ENCODE measurements at places on chromosomes 12 and 14.
A peak's percentile ranks its signal among the peaks of the same experiment; 100 is the strongest.

DNA sequence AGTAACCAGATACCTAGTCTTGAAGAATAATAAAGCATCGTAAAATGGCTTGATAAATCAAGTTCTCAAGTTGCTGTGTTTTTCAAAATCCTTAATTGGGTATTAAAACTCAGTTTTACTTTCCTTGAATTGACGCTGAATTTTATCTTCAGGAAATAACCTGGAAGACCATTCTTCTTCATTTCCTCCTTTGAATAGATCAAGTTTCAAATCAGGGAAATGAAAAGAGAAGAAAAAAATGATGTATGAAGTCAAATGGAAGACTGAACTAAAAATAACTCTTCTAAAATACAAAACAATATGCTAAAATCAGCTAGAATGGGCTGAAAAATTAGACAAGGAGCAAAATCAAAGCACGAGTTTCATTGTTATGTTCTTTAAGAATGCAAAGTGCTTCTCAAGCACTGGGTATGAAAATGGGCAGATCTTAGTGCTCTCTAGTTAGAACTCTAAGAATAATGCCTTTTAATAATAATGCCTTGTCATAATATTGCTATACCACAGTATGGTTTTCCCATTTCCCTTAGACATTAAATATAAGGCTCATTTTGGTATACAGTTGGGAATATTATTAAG is 54.6 kb upstream of the CLEC14A start:
- DNase-seq, result no peak

DNA sequence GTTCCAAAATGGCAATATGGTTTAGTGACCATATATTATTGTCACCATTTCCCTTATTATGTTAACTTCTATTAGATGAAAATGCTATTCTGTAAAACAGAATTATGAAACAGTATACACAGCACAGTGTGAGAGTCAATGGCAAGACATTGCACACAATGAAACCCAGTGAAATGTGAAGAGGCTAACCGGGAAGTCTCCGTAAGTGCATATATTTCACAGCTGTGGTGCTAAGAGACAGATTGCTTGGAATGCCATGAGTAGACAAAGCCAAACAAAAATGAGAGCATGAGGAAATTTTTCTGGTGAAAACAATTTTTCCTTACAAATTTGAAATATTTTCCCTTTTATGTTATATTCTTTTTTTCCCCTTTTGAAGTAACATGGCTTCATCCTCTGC is 49.4 kb downstream of the DYRK2 start:
- no peak for DNase-seq

GRCh38 chr14:26887847-26888246 is 290.0 kb upstream of the NOVA1 start:
- DNase-seq, result no peak

- no peak for DNase-seq
These were observed 62.2 kb upstream of the OR4E1 start for GRCh38 chr14:21735639-21736307.

DNA sequence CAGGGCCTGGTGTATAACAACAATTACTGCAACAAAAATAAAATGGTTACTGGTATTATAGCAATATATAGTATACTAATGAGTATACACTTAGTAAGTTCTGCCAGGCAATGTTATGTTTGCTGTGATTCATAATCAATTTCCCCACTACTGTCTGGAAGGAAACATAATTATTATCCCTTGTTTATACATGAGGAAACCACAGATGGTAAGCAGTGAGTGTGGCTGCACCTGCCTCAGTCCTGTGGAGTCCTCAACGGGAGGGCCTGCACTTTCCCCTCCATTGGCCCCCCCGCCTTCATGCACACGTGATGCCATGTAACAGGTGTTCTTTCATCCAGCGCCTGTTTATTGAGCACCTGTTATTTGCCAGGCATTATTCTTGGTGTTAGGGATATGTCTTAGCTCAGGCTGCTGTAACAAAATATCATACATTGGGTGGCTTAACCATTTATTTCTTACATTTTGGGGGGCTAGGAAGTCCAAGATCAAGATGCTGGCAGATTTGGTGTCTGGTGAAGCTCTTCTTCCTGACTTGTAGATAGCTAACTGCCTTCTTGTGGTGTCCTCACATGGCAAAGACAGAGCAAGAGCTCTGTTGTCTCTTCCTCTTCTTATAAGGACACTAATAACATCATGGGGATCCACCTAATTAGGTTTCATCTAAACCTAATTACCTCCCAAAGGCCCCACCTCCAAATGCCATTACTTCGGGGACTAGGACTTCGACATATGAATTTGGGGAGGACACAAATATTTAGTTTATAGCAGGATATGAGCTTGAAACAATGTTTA is 59.5 kb upstream of the CHGA start:
- no peak for DNase-seq

GRCh38 chr12:1696800-1697199 is 5.9 kb downstream of the ADIPOR2 start:
- DNase-seq, result no peak

DNA sequence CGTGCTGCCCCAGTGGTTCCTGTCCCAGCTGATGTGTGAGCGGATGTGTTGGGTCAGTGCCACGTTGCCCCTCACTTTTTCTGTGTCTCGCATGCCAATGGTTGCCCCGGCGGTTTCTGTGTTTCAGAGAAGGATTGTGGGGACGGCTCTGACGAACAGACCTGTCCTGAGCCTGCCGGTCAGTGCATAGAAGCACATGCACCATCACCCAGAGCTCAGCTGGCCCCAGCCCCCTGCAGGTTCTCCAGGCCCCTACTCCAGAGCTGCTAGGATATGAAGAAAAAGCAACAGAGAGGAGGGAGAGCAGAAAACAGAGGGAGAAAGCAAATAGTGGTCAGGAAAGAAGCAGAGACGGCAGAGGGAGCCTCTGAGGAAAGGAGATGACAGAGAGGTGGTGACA is 20.6 kb upstream of the LRP1-AS start:
- DNase-seq, result no peak

- DNase-seq, result no peak
These were observed 118.6 kb downstream of the TRMT5 start for GRCh38 chr14:60862283-60862682.

GRCh38 chr12:4289998-4290790 is 16.6 kb downstream of the CCND2 start:
- DNase-seq, result no peak

GRCh38 chr12:19186722-19187661 is 57.5 kb downstream of the PLEKHA5 start:
- no peak for DNase-seq

DNA sequence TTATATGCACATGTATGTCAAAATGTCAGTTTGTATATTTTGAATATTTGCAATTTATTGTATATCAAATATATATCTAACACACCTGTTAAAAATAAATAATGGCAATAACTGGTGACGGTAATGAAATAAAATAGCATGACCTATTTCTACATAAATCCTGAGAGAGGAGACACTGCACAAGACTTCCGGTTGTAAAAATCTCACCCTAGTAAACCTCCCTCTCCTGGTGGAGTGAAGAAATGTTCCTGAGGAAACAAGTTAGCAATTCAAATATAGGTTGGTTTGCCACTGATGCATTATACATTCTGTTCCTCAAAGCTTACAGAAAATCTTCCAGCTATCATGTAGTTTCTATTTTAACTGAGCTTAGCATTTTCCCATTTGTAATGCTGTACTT is 166.1 kb upstream of the SYT10 start:
- no peak for DNase-seq

DNA sequence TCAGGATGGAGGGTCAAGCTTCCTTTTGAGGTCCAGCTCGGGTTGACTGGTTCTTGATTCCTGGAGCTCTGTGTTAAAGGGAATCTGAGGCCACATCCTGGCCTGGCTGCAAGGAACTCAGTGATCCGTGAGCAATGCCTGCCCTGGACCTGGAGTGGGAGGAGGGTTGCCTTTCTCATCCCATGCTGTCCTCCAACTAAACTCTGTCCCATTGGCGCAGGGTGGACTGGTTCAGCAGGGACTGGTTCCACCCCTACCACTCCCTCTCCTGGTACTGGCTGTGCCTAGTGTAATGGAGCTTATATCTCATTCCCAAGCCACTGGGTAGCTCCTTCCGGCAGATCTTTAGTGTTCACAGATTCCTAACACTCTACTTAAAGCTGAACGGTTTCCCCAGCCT is 3.9 kb upstream of the CMKLR1 start:
- DNase-seq, result no peak

DNA sequence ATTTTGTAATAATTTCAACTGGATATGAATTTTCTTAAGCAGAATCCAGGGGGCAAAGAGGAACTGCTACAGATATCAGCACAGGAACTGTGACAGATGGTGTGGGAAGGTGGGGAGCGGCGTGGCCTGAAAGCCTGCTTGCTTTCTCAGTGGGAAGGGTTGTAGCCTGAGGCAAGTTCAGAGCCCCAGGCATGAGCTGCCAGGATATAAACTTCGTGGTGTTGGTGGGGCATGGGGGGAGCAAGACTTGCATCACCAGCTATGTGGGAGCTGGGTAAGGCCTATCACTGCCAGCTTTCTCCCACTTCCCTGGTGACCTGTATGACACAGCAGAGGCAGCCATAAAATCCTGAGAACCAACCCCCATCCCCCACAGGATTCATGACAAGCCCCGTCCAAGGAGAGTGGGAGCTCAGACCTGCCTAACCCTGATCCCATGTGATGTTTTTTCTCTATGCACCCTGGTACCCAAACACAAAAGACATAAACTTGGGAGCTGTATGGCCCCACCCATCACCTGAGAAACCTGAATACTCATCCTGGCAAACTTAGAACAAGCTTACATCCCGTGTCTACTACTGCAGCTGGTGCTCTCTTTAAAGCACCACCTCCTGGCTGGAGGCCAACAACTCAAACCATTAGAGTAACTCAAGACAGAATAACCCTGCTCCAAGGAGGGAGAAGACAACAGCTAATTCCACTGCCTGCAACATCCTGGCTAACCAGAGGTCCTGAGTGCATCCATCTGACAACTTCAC is 16.5 kb downstream of the CLEC1A start:
- DNase-seq, result no peak

GRCh38 chr14:86012461-86012860 is 482.5 kb downstream of the FLRT2 start:
- DNase-seq, result no peak

GRCh38 chr12:28034271-28034670 is 61.7 kb upstream of the PTHLH start:
- no peak for DNase-seq

DNA sequence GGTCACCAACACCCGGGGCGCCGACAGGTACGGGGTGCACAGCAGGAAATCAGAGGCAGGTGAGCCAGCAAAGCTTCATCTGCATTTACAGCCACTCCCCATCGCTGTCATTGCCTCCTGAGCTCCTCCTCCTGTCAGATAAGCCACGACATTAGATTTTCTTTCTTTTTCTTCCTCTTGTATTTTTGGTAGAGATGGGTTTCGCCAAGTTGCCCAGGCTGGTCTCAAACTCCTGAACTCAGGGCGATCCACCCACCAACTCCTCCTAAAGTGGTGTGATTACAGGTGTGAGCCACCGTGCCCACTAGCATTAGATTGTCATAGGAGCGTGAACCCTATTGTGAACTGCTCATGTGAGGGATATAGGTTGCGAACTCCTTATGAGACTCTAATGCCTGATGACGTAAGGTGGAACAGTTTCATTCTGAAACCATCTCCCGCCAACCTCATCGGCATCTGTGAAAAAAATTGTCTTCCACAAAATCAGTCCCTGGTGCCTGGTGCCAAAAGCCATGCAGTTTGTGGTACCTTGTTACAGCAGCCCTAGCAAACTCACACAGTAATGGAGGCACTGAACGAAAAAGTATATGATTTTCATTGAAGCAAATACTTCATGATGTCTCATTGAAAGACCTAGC is 1.5 kb downstream of the STYK1 start:
- no peak for DNase-seq

GRCh38 chr12:50916292-50916691 is 36.1 kb upstream of the HIGD1C start:
- no peak for DNase-seq

- no peak for DNase-seq
These were observed 1441.9 kb upstream of the FLRT2 start for GRCh38 chr14:84087986-84088531.

DNA sequence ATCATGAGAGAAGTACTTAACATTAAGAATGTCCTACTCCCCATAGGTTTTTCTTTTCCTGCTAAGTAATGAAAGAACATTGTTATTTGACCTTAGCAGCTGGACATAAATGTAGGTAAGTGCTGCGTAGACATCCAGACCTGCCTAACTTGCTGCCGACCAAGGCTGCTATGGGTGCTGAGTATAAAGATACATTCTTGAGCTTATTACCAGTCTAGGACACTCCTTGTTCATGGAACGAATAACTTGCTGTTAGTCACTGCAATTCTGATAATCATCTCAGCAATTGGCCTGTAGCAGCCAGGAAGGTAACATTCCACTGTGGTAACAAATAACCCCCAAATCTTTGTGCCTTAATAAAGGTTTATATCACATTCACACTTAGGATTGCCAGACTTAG is 478.1 kb downstream of the VRK1 start:
- DNase-seq, result no peak

GRCh38 chr12:57242691-57243454 is 8.1 kb downstream of the STAC3 start:
- peak; percentile 63 for DNase-seq

DNA sequence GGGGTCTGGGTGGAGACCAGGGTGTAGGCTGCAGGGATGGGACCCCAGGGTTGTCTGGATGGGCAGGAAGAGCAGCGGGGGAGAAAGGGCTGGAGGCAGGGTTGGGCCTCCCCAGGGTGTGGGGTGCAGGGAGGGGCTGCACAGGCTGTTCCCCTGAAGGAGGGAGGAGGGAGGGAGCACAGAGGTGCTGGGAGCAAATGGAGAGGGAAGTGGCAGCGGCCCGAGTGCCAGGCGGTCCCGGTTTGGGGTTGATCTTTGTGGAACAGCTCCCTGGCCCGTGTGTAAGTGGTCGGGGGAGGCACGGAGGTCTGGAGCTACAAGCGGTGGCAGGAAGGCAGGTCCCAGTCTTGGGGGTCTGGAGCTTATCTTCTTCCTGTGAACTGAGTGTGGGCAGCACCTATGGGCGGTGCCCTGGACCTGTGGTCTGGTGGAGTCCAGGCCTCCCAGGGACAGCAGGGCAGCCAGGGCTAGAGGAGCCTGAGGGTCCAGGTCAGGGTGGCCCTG is 391.6 kb downstream of the TMEM121 start:
- DNase-seq, result no peak

DNA sequence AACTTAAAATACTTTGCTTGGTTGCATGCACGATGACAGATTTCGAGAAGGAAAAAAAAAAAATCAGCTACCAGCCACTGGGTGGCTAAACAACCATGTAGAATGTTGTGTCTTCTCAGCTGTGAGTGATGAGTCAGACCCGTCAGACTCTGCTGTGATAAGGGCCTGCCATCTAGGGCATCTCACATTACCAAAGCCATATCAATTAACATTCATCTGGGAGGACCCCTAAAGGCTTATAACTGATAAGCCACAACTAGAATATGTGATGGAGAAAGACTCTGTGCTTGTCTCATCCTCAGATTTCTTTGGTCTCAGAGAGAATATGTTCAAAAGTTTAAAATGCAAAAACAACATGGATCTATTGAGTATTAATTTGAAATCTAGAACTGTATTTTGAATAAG is 111.5 kb downstream of the PAX9 start:
- DNase-seq, result no peak

DNA sequence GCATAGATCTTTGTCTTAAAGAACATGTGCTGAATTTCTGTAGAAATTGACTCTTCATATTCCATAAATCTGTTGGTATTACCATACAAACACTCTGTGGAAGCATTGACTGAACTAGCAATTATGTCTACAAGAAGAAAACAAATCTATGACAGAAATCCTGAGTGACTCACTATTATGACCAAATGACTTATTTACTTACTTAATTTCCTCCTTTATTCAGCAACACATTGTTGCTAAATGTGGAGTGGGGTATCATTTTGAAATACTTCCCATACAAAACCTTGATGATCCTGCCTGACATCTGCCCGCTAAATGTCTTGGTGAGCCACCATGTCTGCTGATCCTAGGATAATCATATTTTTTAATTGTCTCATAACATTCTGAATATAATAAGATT is 99.1 kb upstream of the SLCO1C1 start:
- DNase-seq, result no peak
